Bronchial epithelial cell (primary cell): ENCODE measurements at places on chromosomes 16 and 17.

- no peak for DNase-seq
These were observed 684.1 kb upstream of the C16orf82 start for GRCh38 chr16:26382586-26382985.

DNA sequence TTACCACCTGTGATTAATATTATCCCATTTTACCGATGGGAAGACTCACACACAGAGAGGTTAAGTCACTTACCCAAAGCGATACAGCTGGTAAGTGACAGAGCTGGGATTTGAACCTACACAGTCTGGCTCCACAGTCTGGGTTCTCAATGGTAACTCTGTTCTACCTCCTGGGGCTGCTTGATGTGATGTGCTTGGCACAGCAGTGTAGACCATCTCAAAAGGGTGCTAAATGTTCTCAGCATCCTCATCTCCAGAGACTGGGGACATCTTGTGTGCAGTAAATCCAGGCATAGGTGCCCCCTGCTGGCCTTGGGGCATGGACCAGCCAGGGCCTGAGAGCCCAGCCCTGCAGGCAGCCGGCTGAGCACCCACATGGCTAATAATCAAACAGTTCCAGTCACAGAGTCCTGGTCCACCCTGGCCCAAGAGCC is 15.4 kb upstream of the KATNB1 start:
- peak; percentile 38 for DNase-seq

DNA sequence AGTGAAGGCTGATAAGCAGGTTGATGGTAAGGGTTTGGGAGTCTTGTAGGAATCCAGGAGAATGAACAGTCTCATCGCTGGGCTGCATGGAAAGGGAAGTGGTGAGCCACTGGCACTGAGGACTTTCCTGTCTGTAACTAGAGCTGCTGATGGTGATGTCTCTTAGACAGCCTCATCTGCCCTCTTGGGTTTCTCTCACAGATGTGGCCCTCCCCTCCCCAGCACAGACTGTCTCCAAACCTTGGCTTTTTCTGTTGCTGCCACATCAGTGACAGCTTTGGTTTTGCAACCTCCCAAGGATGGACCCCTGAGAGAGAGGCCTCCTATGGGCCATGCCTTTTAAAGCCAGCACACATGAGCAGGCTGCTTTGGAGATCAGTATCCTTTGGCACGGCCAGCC is 16.9 kb downstream of the PLCG2 start:
- DNase-seq, result no peak

DNA sequence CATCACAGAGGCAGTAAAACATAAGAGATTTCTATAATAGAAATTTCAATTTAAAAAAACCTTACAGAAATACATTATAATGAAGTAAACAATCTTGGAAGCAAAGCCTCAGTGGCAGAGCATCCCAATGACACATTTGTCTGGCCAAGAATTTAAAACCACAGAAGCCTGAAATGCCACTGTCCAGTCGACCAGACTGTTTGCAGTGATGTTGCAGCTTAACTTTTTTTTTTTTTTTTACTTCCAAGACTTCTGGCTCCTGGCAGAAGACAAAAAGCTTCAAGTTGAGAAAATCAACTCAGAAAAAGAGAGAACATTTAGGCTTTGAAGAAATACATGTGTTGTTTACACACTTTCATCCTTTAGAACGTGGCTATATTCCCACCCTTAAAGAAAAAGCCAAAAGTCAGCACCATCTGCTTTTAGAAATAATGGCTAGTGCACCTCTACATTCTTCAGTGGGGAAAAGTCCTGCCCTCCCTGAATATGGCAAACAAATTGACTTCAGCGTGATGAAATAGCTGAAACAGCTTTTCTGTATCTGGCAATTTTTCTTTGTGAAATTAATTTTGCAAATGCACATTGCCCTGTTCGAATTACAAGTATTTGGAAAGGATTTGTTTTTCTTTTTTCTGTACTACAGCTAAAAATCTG is 205.5 kb upstream of the MON1B start:
- no peak for DNase-seq

- peak; percentile 100 for DNase-seq
These were observed at the start of gene TOP2A for GRCh38 chr17:40417609-40418427. TOP2A (minus strand) TSS chr17:40417896; CDS start chr17:40417791, 105 bp downstream.

- DNase-seq, result no peak
These were observed 563 bp downstream of the ZNF771 start for GRCh38 chr16:30407804-30408534.

GRCh38 chr16:11312718-11313492 is 31.8 kb upstream of the PRM1 start:
- DNase-seq, result no peak

DNA sequence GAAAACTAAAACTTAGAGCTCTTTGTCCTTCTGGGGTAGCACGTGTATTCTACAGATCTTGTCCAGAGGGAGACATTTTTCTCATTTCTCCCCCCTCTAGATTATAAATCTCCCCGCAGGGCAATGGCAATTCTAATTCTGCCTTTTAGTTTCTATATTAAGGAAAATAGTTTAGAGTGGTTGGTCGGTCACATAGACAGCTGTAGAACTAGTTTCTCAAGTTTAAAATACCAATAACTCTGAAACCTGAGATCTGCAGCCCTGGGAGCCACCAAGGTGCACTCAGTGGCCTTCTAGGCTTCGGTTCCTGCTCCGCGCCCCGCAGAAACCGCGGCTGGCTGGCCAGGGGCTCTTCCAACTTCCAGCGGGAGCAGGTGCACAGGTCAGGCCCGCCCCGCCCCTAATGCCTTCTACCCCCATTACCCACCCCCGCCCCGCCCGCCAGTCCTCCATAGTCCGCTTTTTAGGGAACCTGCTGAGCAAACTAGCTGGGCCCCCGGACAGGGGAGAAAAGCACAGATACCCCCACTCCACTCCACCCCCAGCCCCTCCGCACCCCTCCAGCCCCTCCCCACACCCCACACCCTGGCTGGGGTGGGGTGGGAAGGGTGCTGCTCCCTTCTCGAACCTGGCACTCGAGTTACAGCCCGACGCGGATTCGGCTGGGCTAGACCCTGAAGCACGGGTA is 431 bp downstream of the SLFN11 start:
- no peak for DNase-seq

- no peak for DNase-seq
These were observed 16.1 kb downstream of the TIMM22 start for GRCh38 chr17:1012823-1013728.

GRCh38 chr16:78249056-78249455 is 149.6 kb downstream of the WWOX start:
- DNase-seq, result no peak

DNA sequence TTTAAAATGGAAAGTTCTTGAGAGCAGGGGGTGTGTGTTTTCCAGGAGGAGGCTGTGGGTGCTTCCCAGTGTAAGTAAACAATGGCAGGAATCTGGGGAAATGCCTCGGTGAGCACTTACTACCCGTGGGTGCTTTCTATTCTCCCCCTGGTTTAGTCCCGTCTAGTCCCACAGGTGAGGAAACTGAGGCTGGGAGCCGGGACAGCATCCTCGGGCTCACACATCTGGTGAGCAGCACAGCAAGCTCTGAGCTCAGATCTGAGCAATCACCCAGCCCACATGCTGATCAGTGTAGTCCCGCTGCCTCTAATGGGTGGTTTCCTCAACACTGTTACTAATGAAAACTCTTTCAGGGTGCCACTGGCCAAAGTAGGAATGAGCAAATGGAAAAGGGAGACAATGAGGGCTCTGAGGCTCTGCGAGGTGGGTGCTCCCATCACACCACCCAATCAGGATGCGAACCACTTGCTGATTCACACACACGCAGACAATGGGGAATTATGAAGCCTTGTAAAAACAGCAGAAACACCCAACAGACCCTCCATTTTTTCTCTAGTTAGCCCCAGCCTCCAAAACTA is 202.6 kb downstream of the PARN start:
- no peak for DNase-seq

DNA sequence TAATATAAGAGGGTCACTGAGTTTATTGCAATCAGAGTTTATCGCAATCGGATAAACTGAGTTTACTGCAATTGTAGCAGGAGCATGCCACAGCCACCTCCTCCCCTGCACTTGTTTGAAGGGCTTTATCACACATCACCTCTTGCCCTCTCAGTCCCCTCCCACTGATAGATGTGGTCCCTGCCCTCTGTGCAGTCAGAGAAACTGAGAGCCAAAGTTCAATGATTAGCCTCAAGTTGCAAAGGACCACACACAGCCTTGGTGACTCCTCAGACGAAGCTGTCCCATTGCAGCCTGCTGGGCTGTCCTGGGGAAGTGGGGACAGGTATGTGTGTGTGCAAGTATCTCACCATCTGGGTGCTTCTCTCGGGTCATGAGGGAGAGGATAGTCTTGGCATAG is 13.6 kb downstream of the ACLY start:
- no peak for DNase-seq

- DNase-seq, result no peak
These were observed 80.8 kb downstream of the CLEC16A start for GRCh38 chr16:11025120-11025531.

DNA sequence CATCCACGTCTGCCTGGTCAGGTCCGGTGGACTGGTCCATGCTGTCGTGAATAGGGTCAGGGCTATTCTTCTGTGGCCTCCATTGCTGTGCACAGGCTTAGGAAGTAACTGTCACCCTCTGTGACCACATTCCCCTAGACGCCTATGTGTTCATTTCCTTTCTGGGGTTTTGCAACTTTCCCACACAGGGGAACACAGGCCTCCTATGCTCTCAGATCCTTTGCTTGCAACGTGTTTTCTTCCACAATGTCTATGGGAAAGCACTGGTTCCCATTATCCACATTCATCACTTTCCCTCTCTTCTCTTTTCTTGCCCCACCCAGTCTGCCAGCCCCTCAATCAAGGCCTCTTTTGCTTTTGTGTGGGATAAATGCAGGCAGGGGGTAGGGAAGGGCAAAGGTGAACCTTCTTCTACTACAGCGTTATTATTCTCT is 43.2 kb upstream of the DNAJA2 start:
- no peak for DNase-seq

DNA sequence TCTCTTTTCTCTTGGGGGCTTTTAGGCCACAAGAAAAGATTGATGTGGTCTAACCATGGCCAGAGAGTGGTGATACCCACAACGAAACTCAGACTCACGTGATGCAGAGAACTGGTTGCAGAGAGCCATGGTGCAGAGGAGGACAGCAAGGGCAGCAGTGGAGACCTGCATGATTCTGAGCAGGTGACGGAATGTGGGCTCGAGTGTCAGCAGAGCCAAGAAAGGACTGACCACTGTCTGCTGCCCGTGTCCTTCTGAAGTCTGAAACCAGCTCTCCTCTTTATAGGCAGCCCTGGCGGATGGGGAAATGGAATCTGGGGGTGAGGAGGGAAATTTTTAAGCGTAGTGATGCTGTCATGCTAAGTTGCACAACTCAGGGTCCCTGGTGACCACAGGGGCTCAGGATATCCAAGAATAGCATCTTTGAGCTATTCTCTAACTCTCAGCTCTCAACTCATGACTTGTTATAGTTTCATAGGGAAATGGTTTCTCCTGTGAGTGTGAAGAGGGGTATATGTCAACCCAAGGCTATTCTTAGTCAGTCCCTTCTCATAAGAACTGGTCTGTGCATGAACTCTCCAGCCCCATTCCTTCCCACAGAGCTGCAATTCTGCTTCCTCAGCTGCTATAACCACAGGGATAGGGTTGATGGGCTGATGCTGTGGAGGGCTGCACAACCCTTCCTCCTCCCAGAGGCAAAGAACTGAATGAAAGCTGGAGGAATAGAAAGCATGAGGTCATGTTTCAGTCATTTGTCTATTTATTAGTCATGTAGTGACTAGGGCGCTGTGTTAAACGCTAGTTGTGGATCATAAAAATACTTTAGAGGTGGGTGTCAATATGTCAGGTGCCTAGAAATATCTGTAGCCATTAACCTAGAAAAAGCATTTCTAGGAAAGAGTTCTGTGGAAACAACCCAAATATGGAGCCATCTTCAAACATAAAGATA is at the start of gene CCL3:
Gene CCL3 (minus strand): TSS at position 256 of the 949 bp plus-strand sequence. CDS start 85 bp downstream, at position 171.
- no peak for DNase-seq

DNA sequence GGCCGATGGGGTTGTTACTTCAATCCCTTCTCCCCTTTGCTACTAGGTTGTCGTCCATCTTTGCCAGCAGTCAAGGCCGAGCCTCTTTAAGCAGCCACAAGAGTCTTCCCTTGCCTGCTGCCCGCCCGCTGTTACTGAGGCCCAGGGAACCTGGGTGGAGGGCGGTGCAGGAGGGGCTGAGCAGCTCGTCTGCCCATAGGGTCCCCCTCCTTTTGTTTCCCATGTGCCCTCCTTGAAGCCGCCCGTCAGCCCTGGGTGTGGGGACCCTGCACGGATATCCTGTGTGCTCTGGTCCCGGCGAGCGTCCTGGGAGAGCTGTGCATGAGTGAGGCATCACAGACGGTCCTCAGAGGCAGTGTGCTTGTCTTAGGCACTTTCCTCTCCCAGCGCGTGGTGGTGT is 37.9 kb upstream of the CAPN15 start:
- DNase-seq, result no peak

DNA sequence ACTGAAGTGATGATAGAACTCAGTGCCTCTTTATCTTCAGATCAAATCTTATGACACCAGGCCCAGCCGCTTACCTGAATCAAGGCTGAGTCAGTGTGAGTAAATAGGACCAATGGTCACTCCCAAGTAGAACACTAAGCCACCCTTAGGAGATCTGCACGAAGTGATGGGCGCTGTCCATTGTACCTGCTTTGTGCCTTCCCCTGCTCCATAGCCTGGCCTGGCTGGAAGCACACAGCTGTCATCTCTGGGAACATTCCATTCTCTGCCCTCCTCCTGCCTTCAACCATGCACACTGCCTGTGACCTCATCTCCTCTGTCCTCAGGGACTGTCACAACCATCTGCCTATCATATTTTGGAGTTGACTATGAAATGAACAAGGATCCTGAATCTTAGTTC is 279.5 kb upstream of the ASIC2 start:
- DNase-seq, result peak; percentile 7

GRCh38 chr17:15456972-15457722 is 10.3 kb downstream of the CDRT4 start:
- no peak for DNase-seq

- no peak for DNase-seq
These were observed 9.7 kb upstream of the ZFP1 start for GRCh38 chr16:75138636-75139035.

- DNase-seq, result no peak
These were observed 180.9 kb downstream of the RBFOX3 start for GRCh38 chr17:79429864-79430494.

DNA sequence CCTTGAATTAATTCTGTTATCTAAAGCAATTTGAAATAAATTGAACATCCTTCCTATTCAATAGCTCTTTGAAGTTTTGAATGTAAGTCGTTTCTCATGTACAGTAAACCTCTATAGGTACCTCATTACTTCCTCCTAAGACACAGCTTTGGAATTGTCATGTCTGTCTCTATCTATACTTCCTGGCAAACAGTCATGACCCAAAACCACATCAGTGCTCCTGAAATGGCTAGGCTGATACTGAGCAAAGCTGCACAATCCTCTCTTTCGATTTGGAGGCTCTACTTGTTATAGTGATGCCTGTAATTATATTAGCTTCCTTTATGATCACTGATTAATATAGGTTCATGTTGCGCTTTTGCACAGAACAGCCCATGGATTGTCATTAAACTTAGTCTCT is 110.1 kb downstream of the ADAMTS18 start:
- no peak for DNase-seq
